ENCODE measurements at places on chromosomes 3 and 15. TPM values are rescaled to one million over a fixed set of nuclear protein-coding genes. Genes with fewer than 3 reads are reported as not detected.

The CNTN3 gene
- 0.03 TPM for polyA plus RNA-seq

The CIP2A gene
- 0.31 TPM for polyA plus RNA-seq

The FGF7 gene
- 1.5 TPM for polyA plus RNA-seq

The RHO gene
- polyA plus RNA-seq = not detected

The LMCD1 gene
- polyA plus RNA-seq = 1,120 TPM

The SLCO3A1 gene
- polyA plus RNA-seq = 3.5 TPM

DNA sequence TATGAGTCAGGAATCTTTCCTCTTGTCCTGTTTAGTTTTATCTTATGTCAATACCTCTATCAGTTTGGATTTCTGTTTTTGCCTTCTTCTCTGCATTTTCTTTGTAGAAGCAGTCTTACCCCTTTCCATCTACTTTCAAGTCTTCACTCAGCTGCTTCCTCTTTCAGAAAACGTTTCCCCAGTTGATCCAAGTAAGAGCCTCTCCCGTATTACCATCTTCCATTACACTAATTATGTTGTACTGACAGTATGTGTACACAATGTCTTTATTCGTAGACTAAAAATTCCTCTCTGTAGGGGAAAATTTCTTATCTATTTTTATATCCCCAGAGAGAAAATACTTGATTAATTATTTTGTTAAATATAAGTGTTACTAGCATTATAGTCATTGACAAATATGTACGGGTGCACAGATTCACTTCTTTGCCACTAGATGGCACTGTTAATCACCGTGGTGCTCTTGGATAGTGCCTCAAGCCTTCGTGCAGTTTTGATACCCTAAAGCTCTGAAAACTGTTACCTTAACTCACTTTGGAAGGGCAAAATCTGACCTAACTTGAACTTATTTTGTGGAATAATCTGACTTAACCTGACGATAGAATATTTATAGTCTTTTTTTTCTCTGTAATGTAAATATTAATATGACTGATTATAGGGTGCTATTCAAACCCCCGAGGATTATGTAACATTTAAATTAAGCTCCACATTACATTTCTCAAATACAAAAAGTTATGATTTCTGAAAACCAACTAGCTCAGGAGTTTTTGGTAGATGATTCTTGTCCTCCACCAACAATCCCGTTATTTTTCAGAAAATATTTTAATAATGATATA lies 74.2 kb upstream of the POU1F1 start:
- H3K4me1 ChIP-seq = no peaks in the 10 kb centered on the region
- H3K4me3 ChIP-seq = no peak overlapping the region
- no peak overlapping the region for H3K27ac ChIP-seq
- H3K27me3 ChIP-seq = no peaks in the 10 kb centered on the region
- no peak for DNase-seq

GRCh38 chr3:31157893-31158620 lies 263.6 kb upstream of the GADL1 start:
- no peak for DNase-seq
- no peaks in the 10 kb centered on the region for H3K27me3 ChIP-seq
- H3K27ac ChIP-seq = no peak overlapping the region

- peaks cover 37% of the 10 kb centered on the region for H3K4me1 ChIP-seq
- peak overlapping the region; percentile 95 for H3K4me3 ChIP-seq
- peak overlapping the region; percentile 95 for H3K27ac ChIP-seq
- no peak for DNase-seq
- H3K27me3 ChIP-seq = no peaks in the 10 kb centered on the region
Observed at GRCh38 chr15:64163659-64164362, 989 bp upstream of the PPIB start.

- no peaks in the 10 kb centered on the region for H3K36me3 ChIP-seq
- H3K4me3 ChIP-seq = no peak overlapping the region
- no peaks in the 10 kb centered on the region for H3K27me3 ChIP-seq
- no peak for DNase-seq
Observed at GRCh38 chr3:63523100-63523499, 129.4 kb upstream of the SNTN start.

DNA sequence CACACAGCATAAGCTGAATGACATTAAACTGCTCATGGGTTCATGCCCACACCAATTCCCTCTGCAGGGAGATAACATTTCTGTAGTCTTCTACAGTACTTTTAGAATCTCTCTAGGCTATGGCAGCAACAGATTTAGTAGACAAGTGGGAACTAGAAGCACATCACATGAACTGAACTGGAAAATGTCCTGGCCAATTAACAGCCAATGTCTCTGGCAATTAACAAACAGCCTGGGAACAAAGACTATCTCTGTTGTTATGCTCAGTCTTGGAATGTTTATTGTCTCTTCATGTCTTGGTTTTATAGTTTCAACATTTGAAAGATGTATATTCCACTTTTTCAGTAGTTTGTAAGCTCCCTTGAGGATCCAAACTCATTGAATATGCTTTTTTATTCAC lies 523.2 kb upstream of the NAALADL2 start:
- H3K36me3 ChIP-seq = no peaks in the 10 kb centered on the region
- H3K4me1 ChIP-seq = no peaks in the 10 kb centered on the region
- H3K27ac ChIP-seq = no peak overlapping the region

DNA sequence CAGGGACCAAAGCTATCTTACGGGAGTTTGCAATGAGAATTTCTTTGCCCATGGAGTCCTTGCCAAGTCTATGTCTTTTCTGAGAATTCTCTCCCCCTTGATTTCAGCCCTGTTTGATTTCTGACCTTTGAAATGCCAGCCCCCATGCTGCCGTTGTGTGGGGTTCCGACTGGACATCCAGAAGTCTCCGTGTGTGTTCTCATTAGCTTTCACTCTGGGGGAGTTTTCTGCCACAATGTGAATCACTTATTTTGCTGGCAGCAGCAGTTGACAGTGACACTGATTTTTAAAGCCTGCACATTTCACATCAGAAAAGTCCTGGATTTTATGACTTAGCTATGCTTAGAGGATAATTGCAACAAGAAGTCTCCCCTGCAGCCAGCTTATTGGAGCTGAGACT lies 98.4 kb upstream of the CTDSPL start:
- H3K4me1 ChIP-seq = peaks cover 25% of the 10 kb centered on the region
- no peaks in the 10 kb centered on the region for H3K27me3 ChIP-seq
- H3K36me3 ChIP-seq = no peaks in the 10 kb centered on the region
- no peak overlapping the region for H3K4me3 ChIP-seq

DNA sequence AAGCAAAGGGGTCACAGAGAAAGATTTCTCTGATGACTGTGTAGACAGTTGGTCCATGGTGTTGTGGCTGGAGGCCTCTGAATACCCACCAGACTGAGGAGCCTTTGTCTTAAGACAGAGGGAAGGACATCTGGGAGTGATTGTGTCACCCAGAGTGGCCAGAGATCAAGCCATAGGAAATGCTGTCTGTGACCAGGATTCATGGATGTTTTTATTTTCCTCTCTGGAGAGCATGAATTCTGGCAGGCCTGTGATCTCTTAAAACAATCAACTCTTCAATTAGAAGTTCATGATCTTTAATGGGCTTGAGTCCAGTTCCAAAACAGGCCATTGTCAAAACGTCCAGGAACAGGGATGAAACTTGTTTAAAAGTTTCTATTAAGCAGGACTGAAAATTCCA lies 198.9 kb upstream of the CTDSPL start:
- H3K36me3 ChIP-seq = no peaks in the 10 kb centered on the region
- no peak for DNase-seq
- H3K4me3 ChIP-seq = no peak overlapping the region
- no peak overlapping the region for H3K27ac ChIP-seq

GRCh38 chr3:15591242-15591641 lies 10.1 kb downstream of the HACL1 start:
- H3K27me3 ChIP-seq = no peaks in the 10 kb centered on the region
- H3K4me1 ChIP-seq = no peaks in the 10 kb centered on the region
- H3K36me3 ChIP-seq = no peaks in the 10 kb centered on the region

DNA sequence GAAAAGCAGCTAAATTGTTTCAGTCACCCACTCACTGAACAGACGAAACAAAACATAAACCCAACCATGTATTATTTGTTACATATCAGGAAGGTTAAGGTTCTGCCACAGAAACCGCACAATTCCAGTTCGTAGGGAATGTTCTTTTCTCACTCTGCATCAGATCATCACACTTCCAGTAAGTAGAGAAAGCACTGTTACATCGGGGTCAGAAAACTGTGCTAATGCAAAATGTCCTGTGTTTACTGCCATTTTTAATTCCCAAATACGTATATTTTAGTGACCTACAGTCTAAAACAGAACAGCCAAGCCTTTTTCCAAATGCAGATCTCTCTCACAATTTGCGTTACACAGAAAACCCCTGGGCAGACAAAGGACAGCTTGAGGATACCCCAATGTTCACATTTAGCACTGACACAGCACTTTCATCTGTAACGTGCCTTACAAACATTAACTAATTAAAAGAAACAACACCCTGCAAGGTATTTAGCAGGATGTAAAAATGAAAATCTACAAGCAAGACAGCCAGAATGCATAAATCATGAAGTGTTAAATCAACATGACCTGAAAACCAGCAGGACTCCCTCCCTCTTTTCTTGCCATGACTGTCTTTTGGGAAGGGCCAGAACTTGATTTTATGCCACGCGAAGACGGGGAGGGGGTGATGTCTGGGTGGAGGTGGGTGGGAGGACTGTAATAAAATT lies 34.8 kb upstream of the SKIL start:
- H3K36me3 ChIP-seq = no peaks in the 10 kb centered on the region
- H3K27me3 ChIP-seq = no peaks in the 10 kb centered on the region
- no peak overlapping the region for H3K27ac ChIP-seq
- no peak overlapping the region for H3K4me3 ChIP-seq

DNA sequence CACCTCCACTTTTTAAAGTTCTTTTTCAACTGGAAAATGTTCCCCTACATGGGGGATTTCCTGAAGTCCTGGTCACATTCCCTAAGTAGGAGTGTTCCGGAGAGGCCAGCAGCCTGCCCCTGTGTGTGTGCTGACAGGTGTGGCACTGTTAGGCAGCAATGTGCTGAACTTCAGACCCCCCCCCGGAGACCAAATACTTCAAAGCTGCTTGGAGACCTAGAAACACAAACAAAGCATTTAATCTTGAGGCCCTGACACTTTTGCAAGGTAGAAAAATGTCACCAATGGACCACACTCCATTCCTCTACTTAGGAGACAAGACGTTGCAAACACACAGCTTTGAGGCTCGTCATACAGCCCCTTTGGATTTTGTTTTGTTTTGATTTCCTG lies 259.6 kb upstream of the CTNNB1 start:
- H3K36me3 ChIP-seq = no peaks in the 10 kb centered on the region
- H3K27me3 ChIP-seq = no peaks in the 10 kb centered on the region
- DNase-seq = no peak
- no peaks in the 10 kb centered on the region for H3K4me1 ChIP-seq

- H3K4me3 ChIP-seq = no peak overlapping the region
- no peak overlapping the region for H3K27ac ChIP-seq
- no peaks in the 10 kb centered on the region for H3K36me3 ChIP-seq
- no peaks in the 10 kb centered on the region for H3K27me3 ChIP-seq
- DNase-seq = no peak
Observed at GRCh38 chr15:50024281-50024680, 94.8 kb downstream of the ATP8B4 start.

GRCh38 chr3:155744010-155744625 lies 753 bp downstream of the PLCH1 start:
- H3K36me3 ChIP-seq = no peaks in the 10 kb centered on the region
- H3K27me3 ChIP-seq = peaks cover 41% of the 10 kb centered on the region
- DNase-seq = peak; percentile 50
- H3K27ac ChIP-seq = no peak overlapping the region

DNA sequence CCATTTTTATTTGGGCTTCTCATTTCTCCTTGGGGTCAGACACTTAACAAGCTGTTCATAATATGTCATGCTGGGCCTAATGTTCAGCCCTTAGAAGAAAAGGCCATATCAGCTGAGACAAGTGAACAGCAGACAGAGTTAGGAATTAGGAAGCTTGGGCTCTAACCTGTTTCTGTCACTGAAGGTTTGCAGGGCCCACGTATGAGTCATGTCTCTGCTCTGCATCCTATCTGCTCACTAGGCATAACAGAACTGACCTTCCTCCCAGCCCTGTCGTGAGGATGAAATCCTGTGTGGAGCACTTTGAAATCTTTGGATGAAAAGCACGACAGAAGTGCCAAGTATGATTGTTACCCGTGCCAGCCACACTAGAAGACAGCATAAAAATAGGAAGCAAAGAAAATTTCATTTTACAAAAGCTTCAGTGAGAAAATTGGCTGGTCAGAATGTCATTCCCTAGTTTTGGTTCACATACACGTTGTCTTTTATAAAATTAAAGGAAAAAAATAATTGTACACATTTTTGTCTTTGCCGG lies 26.5 kb upstream of the CD47 start:
- H3K36me3 ChIP-seq = no peaks in the 10 kb centered on the region
- no peaks in the 10 kb centered on the region for H3K27me3 ChIP-seq
- no peaks in the 10 kb centered on the region for H3K4me1 ChIP-seq
- no peak overlapping the region for H3K4me3 ChIP-seq

DNA sequence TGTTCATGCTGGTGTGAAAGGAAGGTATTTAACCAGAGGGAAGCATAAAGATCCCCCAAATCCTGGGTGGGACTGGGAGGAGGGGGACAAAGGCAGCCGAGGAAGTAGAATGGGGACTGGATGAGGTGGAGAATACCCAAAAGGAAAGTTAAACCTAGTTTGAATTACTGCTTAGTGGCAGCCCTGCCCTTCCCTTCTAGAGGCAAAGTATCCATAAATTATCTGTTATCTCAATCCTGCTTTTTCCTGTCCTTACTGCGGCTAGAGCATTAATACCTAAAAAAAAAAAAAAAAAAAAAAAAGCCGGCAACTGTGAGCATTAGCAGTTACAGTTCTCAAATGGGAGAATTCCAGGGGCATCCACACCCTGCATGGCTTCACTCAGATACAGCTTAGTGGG lies 139.0 kb downstream of the RYR3 start:
- H3K27ac ChIP-seq = no peak overlapping the region
- H3K27me3 ChIP-seq = no peaks in the 10 kb centered on the region
- DNase-seq = no peak
- H3K36me3 ChIP-seq = no peaks in the 10 kb centered on the region

DNA sequence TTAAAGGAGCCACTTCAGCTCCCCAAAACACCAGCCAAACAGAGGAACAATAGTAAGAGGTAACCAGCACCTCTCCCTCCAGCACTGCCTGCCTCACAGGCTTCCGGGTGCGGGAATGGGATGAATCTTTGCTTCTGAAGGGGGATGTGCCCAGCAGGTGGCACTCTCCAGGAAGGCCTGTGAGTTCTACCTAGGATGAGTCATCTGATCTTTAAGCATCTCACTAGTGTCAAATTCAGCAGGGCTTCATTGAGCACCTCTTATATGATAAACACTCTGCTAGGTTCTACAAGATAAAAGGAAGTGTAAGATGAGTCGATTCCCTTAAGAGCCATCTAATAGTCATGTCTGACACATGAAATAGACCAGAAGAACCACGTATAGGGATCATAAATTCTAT lies 237.4 kb upstream of the UMPS start:
- H3K36me3 ChIP-seq = peaks cover 4% of the 10 kb centered on the region
- H3K27me3 ChIP-seq = no peaks in the 10 kb centered on the region
- no peaks in the 10 kb centered on the region for H3K4me1 ChIP-seq
- H3K27ac ChIP-seq = no peak overlapping the region
